ENCODE measurements at places on chromosomes 1 and 21.

GRCh38 chr1:223713546-223714420 is 1.4 kb downstream of the CAPN2 start:
- no peak for DNase-seq

DNA sequence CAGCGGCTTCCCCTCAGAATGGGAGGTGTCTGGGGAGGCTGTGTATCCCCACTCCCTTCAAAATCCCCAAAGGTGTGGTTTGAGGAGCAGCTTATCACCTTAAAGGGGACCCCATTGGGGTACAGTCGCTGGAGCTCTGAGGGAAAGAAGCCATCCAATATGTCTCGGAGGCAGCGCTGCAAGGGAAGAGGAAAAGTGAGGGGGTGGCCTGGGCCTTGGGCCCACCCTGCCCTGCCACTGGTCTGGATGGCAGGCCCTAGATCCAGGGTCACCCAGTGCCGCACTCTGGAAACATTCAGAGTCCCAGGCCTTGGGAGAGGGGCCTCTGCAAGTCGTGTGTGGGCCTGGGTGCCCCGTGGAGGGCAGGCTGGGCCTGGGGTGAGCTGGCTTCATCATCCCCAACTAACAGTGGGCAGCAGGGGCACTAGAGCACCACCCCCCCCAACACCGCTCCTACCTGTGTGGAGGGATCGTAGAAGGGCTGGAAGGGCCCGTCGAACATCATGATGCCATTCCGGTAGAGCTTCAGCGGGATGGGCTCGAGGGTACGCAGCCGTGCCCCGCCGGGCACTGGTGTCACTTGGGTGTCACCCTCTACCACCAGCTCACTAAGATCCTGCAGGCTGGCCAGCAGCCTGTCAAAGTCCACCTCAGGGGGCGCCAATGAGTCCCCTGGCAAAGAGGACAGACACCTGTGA is 5.6 kb downstream of the SH3BGRL3 start:
- no peak for DNase-seq

GRCh38 chr1:202074985-202075384 is 47.7 kb upstream of the GPR37L1 start:
- DNase-seq, result no peak

- DNase-seq, result no peak
Observed at GRCh38 chr1:211825980-211826379, 4.6 kb downstream of the LPGAT1 start.

- DNase-seq, result no peak
Observed at GRCh38 chr1:156766298-156767100, 836 bp upstream of the PRCC start.

DNA sequence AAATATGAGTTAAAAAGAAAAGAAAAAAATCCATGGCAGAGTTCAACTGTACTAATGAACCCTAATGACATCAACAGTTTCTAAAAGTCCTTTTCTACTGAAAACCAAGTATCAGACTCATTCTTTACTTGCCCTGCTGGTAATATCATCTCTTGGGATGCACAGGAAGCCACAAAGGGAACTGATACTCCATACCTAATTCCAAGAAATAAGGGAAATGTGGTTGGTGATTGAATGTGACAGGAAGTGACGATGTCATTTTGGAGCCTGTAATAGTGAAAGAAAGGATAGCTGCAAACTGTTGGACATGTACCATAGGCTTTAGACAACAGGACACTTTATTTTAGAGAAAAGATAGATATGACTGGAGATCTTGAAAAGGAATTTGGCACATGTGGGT is 98.7 kb upstream of the VAV3 start:
- DNase-seq, result no peak

DNA sequence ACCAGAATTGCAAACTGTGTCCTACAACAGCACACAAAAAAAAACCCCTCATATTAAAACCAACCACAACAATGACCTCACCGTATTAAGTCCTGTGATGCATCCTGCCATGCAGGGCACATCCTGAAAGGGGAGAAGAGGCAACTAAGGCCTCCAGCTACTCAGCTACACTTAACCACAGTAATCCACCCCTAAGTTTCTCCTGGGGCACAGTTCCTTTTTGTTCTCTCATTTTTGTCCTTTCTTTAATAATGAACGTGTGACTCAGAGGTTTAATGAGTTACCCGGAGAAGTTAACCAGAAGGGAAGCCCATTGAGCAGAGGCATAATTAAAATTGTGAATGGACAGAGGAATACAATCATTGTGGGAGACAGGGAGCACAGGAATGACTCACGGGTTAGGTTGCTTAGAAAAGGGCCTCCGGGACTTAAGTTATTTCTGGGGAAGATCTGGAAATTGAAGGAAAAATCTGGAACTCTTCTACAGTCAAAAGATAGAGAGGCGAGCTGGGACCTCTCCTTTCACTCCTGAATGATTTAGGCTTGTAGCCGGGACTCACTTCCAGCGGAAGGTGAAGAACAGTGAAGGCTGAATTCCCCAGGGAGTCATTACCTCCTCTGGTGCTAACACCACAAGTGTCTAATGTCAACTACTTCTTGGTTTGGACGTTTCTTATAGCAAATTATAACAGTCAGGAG is 36.9 kb upstream of the HIVEP3 start:
- DNase-seq, result no peak
